ENCODE measurements at places on chromosomes 12 and 14. TPM values are rescaled to one million over a fixed set of nuclear protein-coding genes. Genes with fewer than 3 reads are reported as not detected.

Gene ACOT4
- 3.6 TPM for polyA plus RNA-seq

Gene KRT5
- polyA plus RNA-seq: 7.8 TPM

Gene KMT2D
- 1.8 TPM for polyA plus RNA-seq

Gene PRR4
- not detected for polyA plus RNA-seq

Gene NRIP2
- polyA plus RNA-seq: not detected

Gene RPL41
- 9,845 TPM for polyA plus RNA-seq

Gene NANOG
- not detected for polyA plus RNA-seq

GRCh38 chr14:95562892-95563685, 28.2 kb downstream of the GLRX5 start:
- no peak for DNase-seq

GRCh38 chr14:46964378-46964777, 312.8 kb upstream of the RPL10L start:
- no peak for DNase-seq

- no peak for DNase-seq
Measured at GRCh38 chr12:49301760-49302159, 6.8 kb downstream of the PRPH start.

- DNase-seq: no peak
Measured at GRCh38 chr14:58109744-58110143, 42.3 kb downstream of the ARMH4 start.

- DNase-seq: no peak
Measured at GRCh38 chr14:21202463-21203358, 46.8 kb upstream of the OR5AU1 start.

DNA sequence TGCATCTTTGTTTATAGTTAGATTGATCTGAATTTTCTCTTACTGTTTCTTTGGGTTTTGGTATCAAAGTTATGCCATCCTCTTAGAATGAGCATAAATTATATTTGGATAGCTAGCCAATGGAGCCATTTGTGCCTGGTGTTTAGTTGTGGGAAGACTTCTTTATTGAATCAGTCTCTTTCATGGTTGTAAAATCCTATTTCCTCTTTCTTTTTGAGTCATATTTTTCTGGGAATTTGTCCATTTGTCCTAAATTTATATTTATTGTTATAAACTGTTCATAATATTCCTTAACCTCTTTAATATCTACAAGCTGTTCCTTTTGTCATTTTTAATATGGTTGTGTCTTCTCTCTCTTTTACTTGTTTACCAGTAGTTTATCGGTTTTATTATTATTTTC, 462.5 kb downstream of the AEBP2 start:
- DNase-seq: no peak

GRCh38 chr14:101775826-101776225, 14.3 kb downstream of the PPP2R5C start:
- DNase-seq: no peak

DNA sequence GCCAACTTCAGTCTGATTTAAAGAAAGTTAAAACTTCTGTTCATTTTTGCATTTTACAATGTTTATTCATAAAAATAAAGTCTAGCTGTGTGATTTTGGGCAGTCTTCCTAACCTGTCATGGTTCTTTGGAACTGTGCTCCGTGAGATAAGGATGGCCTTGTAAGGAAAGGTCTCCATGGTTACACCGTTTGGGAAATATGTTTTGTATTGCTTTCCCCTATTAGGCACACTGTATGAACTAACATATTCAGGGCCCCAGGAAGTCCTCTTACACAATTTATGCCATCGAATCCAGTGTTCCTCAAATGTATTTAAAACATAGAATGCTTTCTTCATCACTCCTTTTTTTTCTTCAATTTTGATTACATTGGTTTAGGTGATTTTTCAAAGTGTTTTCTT, 54.5 kb downstream of the APAF1 start:
- DNase-seq: no peak

GRCh38 chr14:100399052-100399849, 76.1 kb downstream of the SLC25A47 start:
- no peak for DNase-seq

DNA sequence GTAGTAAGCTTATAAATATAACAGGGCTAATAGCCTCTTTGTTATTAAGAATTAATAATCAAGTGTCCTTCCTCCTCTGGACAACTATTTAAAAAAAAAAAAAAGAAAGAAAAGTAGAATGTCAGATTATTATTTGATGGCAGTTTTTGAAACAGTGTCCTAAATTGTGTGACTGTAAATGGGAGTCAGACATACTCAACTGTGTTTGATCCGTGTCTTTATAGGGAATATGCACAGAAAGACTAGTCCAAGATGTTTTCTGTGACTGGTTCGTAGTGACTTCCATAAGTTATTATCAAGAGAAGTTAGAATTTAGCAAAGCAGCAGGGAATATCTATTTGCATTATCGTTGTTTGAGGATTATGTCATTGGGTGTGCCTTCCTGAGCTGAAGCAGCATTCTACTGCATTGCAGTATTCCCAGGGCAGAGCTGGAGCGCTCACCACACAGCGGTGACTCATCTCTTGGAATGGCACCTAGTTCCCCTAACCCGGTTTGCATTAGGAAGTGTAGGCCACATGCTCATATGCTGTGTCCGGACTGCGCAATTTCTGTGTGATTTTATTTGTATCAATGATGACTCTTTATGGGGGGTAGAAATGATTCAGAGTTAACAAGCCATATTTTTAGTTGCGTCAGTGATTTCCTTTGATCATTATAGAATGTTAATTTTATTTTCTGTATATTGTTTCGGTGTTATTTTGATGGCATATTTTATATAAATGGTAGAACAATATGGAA, 7.9 kb downstream of the DYNC1H1 start:
- peak; percentile 95 for DNase-seq

All from sigmoid colon (tissue), 7 donors.